ENCODE measurements at places on chromosomes 5 and 9.

DNA sequence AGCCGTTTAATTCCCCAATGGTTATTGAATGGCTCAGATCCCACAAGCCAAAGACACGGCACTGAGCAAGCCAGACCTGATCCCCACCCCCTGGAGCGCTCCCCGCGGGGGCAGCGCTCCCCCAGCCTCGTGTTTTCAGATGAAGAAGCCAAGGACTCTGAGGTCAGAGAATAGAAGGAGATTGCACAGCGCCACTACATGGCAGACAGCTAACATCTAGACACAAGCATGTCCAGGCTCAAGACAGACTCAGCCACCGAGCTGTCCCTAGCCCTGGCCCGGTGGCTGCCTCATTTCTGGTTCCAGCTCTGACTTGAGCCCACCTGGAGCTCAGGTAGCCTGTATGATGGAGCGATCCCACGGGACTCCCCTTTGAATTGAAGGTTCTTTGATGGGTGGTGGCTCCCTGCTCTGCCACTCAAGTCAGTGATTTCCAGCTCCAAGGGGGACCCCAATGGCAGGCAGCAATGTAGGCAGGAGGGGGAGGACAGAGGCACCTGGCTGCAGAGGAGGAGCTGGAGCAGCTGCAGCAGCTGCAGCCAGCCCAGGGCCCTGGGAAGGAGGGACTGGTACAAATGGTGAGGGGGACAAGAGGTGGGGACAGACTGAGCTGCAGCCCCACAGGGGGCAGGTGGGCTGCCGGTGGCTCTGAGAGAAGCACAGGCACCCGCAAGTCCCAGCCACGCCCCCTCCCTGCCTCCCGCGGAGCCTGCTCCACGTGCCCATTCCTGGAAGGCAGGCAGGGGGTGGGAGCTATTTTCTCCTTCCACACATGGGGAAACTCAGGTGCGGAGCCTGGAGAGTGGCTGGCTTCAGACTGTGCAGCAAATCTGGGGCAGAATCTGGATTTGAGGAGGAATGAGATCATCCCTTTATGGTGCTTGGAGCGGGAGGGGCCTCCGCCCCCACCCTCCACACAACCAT, 40.2 kb downstream of the NTNG2 start:
- no peak for DNase-seq

GRCh38 chr9:137107982-137108381, 6.6 kb downstream of the DPP7 start:
- no peak for DNase-seq

GRCh38 chr5:77644371-77645157, 6.1 kb upstream of the OTP start:
- DNase-seq: no peak

DNA sequence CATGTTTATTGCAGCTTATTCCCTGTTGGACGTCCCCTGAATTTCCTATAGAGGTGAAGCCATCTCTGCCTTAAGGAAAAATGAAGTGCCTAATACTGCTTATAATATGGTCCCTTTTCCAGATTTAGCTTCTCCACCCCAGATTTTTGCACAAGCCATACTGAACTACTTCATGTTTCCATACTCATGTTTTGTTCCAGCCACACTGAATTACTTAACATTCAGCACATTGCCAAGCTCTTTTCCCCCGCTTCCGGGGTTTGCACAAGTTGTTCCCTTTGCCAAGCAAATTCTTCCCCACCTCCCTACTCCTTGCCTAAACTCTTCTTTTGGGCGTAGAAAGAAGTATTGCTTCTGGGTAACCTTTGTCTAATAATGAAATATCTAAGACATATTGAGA, 1.7 kb upstream of the CNTRL start:
- no peak for DNase-seq

DNA sequence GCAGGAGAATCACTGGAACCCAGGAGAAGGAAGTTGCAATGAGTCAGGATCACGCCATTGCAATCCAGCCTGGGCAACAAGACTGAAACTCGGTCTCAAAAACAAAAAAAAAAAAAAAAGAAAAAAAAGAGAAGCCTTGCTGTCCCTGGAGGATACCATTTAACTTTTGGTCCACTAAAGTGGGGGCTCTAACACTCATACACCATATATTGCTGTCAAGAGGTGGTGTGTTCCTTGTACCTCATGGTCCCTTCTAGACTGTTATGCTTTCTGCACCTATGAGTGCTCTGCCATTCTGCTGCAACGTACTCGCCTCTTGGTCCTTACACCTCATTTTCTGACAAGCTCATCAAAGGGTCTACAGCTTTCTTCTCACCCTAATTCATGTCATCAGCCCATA, 52.2 kb upstream of the ISOC1 start:
- no peak for DNase-seq

DNA sequence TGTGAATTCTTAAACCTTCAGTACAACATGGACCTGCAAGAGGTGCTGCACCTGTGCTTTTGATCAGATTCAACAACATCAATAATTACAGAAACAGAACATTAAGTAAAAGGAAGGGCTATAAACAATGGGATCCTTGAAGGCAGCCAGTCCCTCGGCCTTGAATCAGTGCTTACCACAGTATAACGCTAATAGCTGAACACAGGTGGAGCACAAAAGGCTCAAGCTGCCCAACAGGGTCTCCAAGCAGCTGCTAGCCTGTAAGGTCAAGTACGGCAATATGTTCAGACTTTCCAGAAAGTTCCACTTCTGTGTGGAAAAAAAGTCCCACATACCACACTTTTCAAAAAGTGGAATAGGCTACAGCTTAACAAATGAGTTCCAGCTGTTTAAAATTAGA, 61.9 kb upstream of the ITGA1 start:
- DNase-seq: no peak

DNA sequence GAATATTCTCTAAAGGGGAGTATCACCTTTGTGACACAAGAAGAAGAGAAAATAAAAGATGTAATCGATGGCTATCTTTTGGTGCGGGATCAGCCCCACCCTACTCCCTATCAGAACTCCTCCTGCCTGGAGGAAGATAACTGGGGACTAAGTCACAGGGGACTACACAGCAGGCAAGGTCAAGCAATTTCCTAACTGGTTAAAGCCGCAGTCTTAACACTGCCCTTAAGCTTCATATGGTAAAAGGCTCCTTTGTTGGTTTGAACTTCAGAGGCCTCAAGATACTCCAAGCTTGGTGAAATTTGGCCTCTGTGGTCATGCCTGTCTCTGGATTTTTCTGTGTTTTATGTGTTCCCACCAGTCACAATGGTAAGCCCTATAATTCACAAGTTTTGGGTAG, 1.3 kb upstream of the SHISAL2B start:
- DNase-seq: no peak

DNA sequence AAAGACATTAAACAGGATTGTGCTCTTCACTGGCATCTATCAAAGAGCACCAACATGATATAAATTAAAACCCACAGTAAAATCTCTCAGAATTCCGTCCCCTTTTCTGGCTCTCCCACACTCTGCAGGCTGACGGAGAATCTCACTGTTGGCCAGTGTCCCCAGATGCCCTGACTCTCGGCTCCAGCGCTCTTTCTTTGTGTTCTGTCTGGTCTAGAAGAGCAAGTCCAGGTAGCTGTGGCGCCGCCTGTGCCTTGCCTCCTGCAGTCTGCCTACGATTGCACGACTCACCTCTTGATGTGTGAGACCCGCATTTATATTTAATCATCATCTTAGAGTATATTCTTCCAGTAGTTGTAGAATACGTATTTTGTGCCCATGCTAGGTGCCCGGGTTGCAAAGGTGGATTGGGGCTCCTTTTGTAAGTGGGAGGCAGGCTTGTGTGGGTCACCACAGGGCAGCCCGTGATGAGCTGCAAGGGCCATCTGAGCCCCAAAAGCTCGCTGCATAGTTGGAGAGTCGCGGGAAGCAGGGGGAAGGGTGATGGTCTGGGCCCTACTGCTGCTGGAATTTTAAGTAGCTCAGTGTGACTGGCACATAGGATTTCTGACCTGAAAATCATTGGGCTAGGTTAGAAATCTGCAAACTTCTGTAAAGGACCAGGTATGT, 55.6 kb downstream of the EHMT1 start:
- no peak for DNase-seq

DNA sequence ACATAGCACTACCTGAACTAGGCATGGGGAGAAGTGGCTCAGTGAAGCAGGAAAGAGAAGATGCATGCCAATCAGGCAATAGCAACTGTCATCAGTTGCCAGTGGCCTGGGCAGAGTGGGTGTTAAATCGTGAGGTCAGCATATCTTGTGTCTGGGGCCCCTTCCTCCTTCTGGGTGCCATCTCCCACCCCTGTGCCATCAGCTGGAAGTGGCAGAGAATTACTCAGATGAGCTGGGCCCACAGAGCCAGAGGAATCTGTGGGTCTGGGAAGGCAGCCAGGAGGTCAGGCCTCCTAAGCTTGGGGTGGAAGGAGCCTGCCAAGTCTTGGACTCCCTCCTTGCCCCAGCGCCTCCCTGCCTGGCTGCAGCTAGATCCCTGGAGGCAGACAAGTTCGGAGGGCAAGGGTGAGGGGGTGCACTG, 66.5 kb downstream of the GALNT12 start:
- no peak for DNase-seq

GRCh38 chr5:68644971-68645370, 429.4 kb downstream of the PIK3R1 start:
- no peak for DNase-seq
